Putamen (tissue), 1 donor: ENCODE measurements at places on chromosomes 1 and 21.

DNA sequence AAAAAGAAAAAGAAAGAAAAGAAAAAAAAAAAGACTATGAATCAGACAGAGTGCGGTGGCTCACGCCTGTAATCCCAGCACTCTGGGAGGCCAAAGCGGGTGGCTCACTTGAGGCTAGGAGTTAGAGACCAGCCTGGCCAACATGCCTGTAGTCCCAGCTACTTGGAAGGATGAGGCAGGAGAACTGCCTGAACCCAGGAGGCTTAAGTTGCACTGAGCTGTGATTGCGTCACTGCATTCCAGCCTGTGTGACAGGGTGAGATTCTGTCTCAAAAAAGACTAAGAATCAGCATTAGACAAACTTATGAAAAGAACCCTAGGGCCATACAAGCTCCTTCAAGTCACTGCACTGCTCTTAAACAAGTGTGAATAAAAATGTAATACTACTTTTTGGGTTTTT lies 16.9 kb downstream of the PSMB4 start:
- DNase-seq = no peak

- DNase-seq = no peak
Observed at GRCh38 chr1:186812570-186812969, 16.2 kb upstream of the PLA2G4A start.

DNA sequence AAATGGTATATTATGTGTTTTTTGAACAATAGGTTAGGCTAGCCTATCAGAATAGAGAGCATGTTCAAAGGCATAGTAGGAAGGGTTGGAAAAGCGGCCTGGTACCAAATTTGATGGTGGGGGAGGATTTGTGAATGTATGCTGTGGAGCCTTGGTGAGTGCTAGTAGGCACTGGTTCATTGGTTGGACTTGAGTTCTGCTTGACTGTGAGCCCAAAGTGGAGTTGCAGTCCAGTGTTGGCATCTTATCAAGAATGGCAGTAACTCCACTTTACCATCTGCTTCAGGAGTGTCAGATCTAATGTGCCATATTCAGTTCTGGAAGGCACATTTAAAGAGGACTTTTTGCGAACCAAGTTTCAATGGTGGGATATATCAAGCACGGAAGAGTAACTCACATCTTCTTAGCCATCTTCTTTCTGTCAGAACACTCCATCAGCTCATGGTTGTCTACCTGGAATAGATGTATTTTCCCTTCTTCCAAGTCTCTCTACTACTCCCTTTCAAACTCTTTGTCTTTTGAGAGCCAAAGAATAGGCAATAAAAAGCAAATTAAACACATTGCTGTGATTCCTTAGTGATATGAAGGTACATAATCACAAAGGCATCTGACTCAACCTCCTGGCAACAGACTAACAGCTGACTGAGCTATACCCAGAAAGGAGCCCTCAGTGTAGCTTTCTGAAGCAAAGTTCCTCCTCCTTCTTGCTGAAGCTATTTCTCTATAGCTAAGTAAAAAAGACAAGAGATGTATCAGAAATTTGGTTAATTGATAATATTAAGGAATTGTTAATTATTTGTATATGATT lies 21.7 kb downstream of the LRRC8B start:
- no peak for DNase-seq

GRCh38 chr21:46639489-46640386 lies 4.3 kb downstream of the PRMT2 start:
- DNase-seq = no peak

- DNase-seq = no peak
Observed at GRCh38 chr1:67919274-67920072, 86.2 kb upstream of the GNG12 start.

GRCh38 chr1:185920602-185921001 lies 186.4 kb downstream of the HMCN1 start:
- no peak for DNase-seq

DNA sequence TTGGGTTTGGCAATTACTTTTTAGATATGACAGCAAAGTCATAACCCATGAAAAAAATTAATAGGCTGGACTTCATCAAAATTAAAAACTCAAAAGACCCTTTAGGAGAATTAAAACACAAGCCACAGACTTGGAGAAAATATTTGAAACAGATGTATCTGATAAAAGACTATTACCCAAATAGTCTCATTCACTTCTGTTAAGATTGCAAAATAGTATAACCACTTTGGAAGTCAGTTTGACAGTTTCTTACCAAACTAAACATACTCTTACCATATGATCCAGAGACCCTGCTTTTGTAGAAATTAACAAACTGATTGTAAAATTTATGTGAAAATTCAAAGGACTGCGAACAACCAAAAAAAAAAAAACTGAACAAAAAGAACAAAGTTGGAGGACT lies 32.5 kb upstream of the SLC44A3 start:
- DNase-seq = no peak

GRCh38 chr21:41615613-41616012 lies 107.7 kb upstream of the TMPRSS2 start:
- no peak for DNase-seq

DNA sequence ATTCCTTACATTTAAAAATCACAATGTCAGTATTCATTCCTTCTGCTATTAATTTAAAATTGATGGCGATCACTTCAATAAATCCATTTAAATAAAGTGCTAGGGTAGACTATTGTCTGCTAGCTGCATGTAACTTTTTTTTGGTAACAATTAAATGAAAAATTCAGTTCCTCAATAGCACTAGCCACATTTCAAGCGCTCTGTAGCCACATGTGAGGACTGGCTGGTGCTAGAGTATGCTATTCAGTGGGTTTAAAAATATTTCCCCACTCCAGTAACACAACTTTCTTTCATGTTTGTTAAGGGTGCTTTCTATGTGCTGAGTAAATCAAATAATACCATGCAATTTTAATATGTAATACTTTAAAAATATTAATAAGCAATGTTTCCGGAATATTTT lies 108.2 kb downstream of the LTN1 start:
- DNase-seq = no peak

- DNase-seq = no peak
Observed at GRCh38 chr1:151510020-151510405, 1.2 kb upstream of the CGN start.

- DNase-seq = no peak
Observed at GRCh38 chr21:15015622-15016471, 49.0 kb downstream of the NRIP1 start.

GRCh38 chr1:50940291-50940690 lies 19.8 kb downstream of the FAF1 start:
- DNase-seq = no peak

DNA sequence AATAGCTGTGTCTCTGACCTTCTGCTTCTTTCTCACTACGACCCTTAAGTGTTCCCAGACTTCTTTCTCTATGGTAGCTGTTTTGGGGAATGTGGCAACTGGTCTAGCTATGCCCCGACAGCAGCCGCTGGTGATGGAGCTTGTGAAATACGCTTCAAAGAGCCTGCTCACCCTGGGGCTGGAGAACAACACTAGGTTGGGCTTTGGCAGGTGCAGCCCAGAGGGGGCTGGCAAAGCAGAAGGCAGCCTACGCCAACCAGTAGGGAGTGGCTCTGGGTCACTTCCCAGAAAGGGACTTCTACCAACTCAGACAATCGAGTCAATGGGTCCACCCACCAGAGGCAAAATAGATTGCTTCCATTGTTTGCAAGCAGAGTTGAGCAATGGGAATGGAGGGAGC lies 262.8 kb downstream of the LMO4 start:
- no peak for DNase-seq

DNA sequence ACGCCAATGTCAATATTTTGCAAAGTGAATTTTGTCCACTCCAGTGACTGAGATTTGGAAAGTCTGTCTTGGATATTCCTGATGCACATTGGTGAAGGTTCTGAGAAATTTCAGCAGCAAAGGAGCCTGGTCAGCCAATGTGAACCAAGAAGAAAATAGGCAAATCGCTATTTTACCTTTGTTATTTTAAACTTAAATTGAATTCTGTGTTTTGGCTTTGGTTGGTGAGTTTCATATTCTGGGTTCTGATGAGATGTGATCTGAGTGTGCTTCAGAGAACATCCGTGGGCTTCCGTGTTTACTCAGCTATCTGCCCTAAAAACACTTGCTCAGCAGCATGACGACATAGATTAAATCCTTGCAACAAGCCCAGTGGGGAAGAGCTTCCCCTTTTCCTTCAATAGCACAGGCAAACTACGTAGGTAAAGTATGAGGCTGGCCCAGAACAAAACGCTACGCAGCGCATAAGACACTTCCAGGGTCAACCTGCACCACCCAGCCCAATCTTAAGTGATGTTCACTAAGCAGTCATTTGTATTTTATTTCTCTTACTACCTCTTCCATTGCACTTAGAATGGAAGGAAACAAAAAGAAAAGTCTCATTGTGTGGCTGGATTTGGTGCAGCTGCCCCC lies 176.4 kb upstream of the KAZN start:
- DNase-seq = no peak

DNA sequence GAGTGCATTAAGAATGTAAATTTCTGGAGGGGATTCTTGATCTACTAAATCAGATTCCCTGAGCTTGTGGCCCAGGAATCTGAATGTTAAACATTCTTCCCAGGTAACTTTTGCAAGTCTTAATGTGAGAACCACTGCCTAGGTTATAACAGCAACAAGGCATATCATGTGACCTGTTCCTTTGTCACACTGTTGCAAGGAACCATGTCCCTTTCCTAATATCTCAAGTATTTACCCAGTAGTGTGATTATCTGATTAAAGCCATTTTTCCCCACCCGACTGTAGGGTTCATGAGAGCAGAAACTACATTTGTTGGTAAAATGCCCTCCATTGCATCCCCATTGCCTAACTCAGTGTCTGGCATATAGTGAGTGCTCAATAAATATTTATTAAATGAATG lies 112.9 kb upstream of the ATP1A1 start:
- DNase-seq = no peak

GRCh38 chr21:35335951-35336446 lies 286.9 kb upstream of the RUNX1 start:
- no peak for DNase-seq

DNA sequence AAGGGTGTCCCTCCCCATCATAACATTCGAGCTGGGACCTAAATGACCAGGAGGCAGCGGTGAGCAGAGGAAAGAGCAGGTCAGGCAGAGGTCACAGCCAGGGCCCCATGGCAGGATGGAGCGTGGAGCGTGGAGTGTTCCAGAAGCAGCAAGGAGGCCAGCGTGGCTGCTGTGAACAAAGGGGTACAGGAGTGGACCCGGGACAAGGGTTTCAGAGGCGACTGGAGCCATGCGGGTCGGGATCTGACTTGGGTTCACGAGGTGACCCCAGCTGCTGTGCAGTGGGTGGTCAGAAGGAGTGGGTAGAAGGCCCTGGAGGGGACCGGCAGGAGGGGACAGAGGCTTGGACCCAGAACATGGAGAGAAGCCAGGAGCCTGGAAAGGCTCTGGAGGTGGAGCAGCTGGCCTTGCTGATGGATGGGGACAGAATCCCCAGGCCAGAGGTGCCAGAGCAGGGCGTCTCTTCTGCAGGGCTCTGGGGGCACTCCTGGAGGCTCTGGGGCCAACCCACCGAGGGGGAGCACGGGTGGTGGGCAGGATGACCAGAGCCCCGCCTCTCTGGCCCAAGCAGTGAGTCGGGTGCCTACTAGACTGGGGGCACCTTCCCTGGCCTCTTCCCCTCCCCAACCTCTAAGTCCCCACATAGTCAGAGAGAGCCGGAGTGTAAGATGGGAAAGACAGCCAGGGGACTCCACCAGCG lies 2.3 kb downstream of the CHD5 start:
- no peak for DNase-seq

GRCh38 chr1:242128951-242129502 lies 130.1 kb upstream of the MAP1LC3C start:
- DNase-seq = no peak

DNA sequence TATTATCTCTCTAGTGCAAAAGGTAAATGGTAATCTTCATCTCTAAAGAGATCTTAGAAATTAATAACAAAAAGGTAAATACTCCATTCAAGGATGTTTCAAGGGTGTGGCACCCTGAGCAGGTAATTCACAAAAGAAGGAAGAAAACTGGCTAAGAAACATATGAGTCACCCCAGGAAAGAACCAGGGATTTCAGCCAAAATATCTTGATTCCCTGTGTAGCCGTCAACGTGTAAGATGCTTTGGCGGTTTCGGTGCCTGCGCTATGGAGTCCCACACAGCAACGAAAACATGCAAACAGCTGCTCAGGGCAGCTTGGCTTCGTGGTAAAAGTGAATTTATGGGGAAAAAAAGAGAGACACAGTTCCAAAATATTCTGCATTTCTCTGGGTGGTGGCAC lies 3.7 kb downstream of the ITGB2 start:
- DNase-seq = no peak

GRCh38 chr1:109995536-109995935 lies 11.0 kb downstream of the AHCYL1 start:
- no peak for DNase-seq

GRCh38 chr1:45501505-45501859 lies 1.4 kb downstream of the MMACHC start:
- no peak for DNase-seq
